ENCODE measurements at places on chromosomes 4 and X.

DNA sequence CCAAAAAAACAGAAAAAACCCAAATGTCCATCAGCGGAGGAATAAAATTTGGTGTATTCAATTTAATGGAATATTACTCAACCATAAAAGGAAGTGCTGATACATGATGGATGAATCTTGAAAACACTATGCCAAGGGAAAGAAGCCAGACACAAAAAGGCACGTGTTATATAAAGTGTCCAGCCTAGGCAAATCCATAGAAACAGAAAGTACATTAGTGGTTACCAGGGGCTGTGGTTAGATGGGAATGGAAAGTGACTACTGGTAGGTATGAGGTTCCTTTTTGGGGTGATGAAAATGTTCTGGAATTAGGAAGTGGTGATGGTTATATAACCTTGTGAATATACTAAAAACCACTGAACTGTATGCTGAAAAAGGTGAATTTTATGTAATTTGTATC lies 3.5 kb upstream of the CDKL2 start:
- DNase-seq: no peak

DNA sequence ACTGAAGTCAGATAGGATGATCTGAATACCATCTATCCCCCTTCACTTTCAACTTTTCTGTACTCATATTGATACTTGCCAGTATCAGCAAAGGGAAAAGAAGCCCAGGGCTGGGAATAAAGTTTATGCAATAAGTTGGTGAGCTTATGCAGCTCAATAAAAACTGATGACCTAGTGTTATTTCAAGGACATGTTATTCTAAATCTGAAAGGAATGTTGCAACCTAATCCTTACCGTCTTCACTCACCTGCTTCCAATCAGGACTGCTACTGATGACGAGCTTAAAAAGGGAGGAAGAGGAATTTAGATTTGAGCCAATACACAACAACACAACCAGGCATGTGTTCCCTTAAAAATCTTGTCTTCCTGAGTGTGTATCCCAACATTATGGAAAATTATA lies 419.9 kb downstream of the SPRY1 start:
- DNase-seq: no peak

GRCh38 chrX:87813566-87813965 lies 296.0 kb downstream of the KLHL4 start:
- DNase-seq: no peak

GRCh38 chr4:47929682-47930201 lies 15.4 kb upstream of the NFXL1 start:
- DNase-seq: no peak

GRCh38 chr4:139540632-139541031 lies 15.4 kb downstream of the SETD7 start:
- no peak for DNase-seq

GRCh38 chr4:156954587-156954986 lies 17.0 kb downstream of the PDGFC start:
- DNase-seq: no peak

- DNase-seq: no peak
These were observed 195.8 kb downstream of the MAML3 start for GRCh38 chr4:139957986-139958738.

DNA sequence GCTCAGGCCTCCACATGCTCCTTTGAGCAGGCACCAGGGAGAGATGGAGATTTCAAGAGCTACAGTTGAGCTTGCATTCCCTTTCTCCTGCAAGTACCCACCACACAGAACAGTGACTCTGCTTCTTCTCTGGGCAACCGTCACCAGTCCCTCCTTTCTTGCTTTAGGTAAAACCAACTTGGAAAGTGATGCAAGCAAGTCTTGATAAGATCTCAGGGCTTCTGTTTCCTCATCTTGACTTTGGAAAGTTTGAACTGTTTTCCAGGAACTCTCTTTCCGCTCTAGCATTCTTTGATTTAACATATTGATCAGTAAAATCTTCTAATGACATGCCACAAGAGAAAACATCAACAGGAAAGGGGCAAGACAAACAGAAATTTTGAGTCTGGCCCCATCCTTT lies 73.7 kb downstream of the USP46 start:
- no peak for DNase-seq

GRCh38 chr4:184267206-184267608 lies 49.5 kb upstream of the ENPP6 start:
- no peak for DNase-seq

GRCh38 chr4:176011529-176011928 lies 54.1 kb upstream of the WDR17 start:
- DNase-seq: no peak

DNA sequence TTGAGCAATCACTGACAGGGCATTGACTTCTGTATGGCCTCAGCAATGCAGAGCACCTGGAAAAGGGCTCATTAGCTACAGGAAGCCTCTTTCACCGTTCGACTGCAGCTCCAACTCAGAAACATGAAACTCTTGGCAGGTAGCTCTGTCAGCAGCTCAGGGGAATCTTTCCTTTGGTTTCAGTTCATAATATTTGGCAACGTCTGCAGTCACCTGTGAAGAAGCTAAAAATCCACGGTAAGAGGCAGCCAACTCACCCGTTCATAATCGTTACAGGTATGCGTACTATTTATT lies 354.9 kb downstream of the CAMK2D start:
- no peak for DNase-seq

All from stimulated activated naive CD4-positive, alpha-beta T cell (primary cell).